COR-L47 (cell line): ENCODE measurements at places on chromosomes 13 and 19.

- no peak for DNase-seq
Measured at GRCh38 chr13:109275139-109275745, 511.1 kb downstream of the IRS2 start.

GRCh38 chr13:102300379-102300778 lies 101.5 kb downstream of the FGF14 start:
- DNase-seq = no peak

- DNase-seq = no peak
Measured at GRCh38 chr19:10189616-10190015, 5.1 kb downstream of the DNMT1 start.

GRCh38 chr19:10832939-10833296 lies 3.1 kb downstream of the TMED1 start:
- DNase-seq = no peak
